ENCODE measurements at places on chromosomes 6 and 20.

DNA sequence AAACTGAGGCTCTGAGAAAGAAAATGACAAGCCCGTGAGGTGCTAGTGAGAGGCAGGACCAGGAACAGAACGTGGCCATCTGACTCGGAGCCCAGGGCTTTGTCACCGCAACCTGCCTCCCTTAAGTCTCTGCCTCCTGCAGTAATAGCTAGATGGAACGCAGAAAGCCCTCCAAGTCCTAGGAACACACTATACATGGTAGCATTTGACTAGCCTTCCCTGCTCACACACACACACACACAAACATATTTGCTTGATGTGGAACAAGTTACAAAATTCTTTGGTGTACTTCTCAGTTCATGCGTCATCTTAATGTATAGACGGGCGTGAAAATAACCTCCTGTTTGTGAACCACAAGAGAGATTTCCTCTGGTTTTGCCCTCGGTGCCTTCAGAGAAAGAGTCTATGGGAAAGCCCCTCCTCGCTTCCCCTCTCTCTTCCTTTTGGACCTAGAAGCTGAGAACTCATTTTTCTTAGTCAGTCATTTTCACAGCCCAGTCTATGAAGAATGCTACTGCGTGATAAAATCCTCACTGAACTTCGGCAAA, 38.8 kb downstream of the C6orf52 start:
- no peak for DNase-seq

DNA sequence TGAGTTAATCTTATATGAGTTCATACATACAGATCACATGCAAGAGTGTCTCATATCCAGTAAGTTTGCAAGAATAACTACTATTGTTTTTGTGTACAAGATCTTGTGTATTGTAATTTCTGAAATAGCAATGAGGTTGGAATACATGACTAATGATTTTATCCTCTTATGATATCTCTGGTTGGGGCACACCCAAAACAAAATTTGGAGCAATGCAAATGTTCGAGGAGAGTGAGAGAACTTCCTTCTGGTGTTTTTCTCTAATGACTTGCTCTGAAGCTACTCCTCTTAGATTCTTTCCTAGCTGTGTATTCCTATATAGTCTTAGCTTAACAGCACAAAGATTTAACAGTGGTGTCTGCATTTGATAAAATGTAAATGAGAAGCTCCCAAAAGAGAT, 252.5 kb downstream of the LAMA2 start:
- DNase-seq: no peak

- DNase-seq: no peak
Measured at GRCh38 chr6:167113935-167114910, 8.7 kb upstream of the CCR6 start.

- no peak for DNase-seq
Measured at GRCh38 chr6:3740551-3741476, 10.7 kb downstream of the PXDC1 start.

DNA sequence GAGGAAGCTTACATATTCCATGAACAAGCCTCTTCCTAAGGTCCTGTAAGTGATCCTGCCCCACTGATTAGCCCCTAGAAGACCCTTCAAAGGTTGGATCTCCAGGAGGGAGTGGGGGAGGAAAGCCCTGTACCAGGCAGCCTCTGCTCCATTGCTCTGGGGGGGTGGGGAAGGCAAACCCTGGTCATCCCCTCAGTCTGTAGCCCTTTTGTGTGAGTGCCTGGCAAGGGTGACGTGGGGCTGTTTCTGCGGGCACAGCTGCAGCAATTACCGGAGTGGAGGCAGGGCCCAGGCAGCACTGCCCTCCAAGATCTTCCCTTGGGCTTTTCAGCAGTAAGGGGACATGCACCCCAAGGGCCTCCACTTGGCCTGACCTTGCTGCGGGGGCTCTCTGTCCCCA, at the start of gene MOG:
Gene MOG (plus strand): TSS at position 295 of the 400 bp plus-strand sequence. CDS start 118 bp downstream, outside the sequence.
- DNase-seq: no peak

DNA sequence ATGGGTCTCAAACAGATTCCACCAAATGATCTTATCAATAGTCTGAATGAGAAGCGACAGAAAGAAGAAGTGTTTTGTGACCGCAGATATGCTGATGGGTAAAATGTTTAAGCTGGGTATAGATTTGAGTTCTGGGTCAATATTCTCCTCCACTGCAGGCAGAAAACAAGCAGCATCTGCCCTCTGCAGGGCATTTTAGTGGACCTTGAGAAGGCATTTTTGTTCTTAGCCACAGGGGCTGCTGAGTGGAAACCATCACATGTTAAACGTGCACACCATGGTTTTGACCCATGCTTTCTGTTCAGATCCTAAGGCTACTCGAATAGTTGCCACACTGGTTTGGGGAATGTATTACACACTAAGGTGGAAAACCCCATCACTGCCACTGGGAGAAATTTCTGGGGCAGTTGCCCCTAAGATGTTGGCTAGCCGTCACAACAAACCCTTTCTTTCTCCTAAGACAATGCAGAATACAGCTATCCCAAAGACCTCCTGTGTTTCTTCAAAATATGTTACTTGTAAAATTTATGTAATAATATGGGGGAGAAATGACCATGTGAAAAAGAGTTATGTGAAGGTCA, 5.5 kb downstream of the POU3F2 start:
- DNase-seq: no peak

DNA sequence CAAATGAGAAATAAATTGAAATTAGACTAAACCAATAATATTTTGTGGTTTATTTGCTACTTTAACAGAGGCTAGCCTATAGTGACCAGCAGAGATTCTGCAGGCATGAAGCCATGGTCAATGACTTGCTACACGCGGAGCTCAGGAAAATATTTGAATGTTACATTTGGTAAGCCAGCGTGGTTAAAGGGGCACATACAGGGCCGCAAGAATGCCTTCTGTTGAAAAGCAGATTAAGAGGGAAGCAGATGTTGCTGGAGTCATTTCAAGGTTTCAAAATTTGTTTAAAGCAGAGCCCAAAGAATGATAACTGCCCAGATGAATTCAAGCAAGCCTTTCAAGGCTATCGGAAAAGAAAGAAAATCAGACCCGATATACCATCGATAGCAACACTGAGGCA, 294.3 kb upstream of the MAN1A1 start:
- DNase-seq: no peak

- DNase-seq: no peak
Measured at GRCh38 chr6:44071670-44072451, 55.4 kb downstream of the MRPL14 start.

GRCh38 chr6:169824021-169824420, 72.6 kb downstream of the ERMARD start:
- no peak for DNase-seq

DNA sequence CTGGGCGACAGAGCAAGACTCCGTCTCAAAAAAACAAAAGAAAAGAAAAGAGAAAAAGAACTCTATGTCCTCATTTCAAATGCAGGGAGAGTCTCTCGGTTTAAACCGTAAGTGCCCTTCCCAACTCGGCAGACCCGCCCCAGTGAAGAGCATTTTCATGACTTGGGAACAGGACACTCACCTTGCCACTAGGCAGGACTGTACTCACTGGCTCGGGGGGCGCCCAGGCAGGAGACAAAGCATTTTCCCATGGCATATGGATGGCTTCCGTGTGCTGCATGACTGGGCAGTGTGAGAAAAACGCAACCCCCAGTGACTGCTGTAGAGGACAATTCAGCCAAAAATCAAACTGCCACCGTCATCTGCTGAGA, 23.7 kb upstream of the MRGBP start:
- no peak for DNase-seq

DNA sequence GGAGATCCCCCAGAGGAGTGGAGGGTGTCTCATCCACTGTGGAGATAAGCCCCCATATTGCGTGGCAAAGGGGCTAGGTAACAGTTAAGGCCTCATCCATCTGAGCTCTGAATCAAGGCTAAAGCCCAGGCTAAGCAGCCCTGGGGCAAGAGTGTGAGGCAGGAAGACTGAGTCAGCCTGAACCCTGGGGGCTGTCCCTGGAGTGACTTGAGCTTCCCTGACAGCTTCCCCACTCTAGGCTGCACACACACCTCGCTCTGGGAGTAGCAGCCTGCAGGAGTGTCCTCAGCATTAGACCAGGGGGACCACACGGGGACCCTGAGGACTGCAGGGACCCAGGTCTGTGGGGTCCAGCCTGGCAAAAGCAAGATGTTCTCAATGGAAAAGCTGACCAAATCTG, 27.9 kb downstream of the UBD start:
- DNase-seq: no peak

- no peak for DNase-seq
Measured at GRCh38 chr6:95091823-95092436, 485.4 kb upstream of the MANEA start.

DNA sequence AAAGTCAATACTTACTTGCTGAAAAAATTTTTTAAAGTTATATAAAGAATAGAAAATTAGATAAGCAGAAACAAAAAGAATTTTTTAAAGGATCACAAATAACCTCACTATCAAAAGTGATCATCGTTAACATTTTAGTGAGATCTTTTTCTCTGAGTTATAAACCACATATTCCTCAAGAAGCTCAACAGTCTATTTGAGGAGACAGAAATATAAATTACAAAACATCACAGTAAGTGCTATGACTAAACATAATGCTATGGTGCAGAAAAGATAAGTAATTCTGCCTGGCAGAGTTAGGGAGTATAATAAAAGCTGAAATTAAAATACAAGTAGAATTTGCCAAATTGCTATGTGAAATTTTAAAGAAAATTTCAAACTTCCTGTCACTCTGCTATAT, 226.7 kb downstream of the LMBRD1 start:
- no peak for DNase-seq

GRCh38 chr6:124962639-124963415, 590 bp downstream of the RNF217 start:
- no peak for DNase-seq

DNA sequence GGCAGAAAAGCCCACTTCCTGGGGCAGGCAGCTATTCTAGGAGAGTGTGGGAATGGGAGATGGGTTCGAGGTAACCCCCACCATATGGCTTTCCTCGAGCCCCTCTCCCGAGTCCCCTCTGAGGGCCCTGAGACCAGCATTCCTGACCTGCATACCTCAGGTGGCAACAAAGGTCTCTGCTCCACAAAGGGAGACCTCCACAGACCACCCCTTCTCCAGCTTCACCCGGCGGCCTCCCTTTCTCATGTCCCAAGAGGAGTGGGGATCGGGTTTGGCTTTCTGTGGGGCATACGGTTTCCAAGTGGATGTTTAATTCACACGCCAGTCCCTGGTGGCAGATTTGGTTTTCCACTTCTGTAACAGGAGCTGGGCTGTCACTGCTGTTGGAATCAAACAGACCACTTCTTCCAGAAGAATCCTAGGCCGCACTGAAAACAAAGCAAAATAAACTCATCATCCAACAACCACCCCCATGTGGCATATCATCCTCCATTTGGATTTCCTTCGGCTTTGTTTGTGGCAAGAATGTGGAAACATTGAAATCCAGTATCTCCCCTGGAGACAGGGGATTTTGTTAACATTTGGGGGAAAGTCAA, 83.2 kb downstream of the DLL1 start:
- DNase-seq: no peak

- no peak for DNase-seq
Measured at GRCh38 chr6:6840831-6841291, 252.3 kb downstream of the LY86 start.

- DNase-seq: no peak
Measured at GRCh38 chr6:28167068-28167467, 25.4 kb downstream of the ZKSCAN8 start.

GRCh38 chr6:151901009-151901411, 93.5 kb downstream of the ESR1 start:
- DNase-seq: no peak
